ELF-1 (cell line): ENCODE measurements at places on chromosomes 16 and 17.
A peak's percentile ranks its signal among the peaks of the same experiment; 100 is the strongest.

DNA sequence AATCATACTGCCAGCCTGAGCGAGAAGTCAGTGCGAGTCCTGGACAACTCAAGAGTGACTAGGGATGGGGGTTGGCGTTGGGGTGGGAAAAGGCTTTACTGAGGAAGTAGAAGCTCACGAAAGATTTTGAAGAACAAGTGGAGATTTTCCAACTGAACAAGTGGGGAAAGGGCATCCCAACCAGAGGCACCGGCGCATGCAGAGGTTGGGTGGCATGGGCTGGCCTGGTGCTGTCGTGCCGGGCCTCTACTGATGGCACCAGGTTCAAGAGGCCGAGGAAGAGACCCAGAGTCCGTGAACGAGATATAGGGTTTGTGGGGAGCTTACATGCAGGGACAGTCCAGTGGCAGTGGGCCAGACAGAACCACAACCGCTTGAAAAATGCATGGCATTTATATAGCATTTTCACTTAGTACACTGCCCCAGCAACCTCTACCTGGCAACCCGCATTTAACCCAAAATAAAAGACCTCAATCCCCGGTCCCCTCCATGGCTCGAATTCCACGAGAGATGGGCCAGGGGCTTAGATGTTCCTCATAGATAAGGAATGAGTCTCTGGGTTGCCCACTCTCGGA, 7.7 kb upstream of the ITGA3 start:
- DNase-seq = no peak

GRCh38 chr16:54359081-54359480, 72.5 kb upstream of the IRX3 start:
- peak; percentile 48 for DNase-seq

DNA sequence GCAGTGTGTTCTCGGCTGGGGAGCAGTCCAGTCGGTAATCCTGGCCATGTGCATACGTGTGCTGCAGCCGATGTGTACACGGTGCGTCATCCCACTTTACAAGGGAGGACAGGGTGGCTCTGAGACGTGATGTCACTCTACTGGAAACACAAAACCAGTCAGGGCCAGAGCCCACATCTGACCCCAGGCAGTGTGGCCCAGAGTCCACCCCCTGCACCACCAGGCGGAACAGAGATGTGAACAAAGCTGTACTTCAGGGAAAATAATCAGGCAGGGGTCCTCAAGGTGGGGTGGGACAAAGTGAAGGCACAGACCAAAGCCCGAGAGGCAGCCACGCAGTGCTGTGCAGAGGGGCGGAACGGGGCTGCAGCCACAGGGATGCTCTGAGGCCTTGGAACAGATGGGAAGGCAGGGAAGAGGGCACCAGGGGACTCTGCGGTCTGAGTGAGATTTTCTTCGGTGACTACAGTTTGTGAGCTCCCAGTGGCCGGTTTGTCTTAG, 181.5 kb downstream of the ZNF423 start:
- DNase-seq = no peak

DNA sequence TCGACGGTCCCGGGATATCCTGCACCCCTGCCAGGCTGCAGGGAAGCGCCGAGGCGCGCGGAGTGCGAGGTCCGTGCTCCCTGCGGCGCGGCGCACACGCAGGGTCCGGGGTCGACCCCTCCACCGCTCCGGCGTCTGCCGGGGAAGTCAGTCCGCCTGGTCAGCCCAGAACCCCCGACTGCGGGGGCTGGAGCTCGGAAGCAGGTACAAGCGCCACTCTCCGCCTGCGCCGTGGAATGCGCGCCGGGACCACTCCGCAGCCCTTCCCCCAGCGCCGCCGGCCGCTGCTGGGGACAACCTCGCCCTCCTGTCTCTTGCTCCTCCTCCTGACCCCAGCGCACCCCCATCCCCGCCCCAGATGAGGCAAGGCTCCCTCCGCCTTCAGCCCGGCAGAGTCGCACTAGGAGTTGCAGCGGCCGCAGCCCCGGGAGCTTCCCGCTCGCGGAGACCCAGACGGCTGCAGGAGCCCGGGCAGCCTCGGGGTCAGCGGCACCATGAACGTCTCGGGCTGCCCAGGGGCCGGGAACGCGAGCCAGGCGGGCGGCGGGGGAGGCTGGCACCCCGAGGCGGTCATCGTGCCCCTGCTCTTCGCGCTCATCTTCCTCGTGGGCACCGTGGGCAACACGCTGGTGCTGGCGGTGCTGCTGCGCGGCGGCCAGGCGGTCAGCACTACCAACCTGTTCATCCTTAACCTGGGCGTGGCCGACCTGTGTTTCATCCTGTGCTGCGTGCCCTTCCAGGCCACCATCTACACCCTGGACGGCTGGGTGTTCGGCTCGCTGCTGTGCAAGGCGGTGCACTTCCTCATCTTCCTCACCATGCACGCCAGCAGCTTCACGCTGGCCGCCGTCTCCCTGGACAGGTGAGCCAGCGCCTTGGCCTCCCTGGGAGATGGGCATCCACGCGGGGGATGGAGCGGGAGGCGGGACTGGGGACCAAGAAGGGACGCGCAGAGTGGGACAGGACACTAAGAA, at the start of gene GALR2:
GALR2 (plus strand) TSS at position 392 of the 974 bp plus-strand sequence; CDS start at position 495, 103 bp downstream.
- peak; percentile 25 for DNase-seq

GRCh38 chr17:5793899-5794298, 209.6 kb upstream of the NLRP1 start:
- peak; percentile 74 for DNase-seq

DNA sequence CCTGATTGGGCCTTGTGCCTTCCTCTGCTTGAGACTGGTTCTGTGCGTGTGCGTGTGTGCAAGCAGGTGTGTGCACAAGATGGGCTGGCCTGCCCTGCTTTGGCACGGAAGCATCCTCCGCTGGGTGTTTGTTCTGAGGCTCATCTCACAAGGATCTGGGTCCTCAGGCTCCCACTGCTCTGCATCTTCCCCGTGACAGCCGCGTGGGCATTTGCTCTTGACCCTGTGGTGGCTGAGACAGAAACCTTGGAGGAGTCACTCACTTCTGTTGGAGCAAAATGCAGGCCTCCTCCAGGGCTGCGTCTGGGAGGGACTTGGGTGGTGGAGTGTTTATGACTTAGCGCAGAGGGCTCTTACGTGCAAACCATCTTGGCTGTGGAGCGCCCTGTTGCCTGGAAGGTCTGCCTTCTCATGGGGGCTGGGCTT, 119.2 kb downstream of the RPTOR start:
- peak; percentile 23 for DNase-seq

DNA sequence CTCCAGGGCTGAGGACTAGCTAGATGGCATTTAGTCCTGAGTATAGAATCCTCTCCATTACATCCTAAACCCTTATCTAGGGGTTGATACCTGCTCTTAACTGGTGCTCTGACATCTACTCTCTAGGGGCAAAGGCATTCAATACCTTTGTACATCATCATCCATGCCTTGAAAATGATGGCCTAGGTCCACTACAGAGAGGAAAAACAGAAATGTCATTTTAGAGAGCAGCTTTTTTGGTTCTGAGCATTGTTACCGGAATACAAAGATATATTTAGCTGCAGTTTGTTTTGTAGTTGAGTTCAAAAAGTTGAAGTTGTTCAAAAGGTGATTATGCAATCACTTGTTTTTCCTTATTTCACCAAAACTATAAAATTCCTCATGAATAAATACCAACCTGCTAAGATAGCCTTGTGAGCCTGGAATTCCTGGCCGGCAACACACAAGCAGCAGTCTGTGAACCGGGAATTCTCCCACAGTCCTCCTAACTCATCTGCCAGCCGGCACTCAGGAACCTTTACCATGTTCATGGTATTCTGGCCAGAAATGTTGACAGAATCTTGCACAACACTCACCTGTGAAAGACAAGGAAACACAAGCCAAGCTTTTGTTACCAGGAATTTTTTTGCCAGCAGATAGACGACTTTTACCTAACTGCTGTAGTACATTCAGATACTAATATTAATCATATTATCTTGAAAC, 35.4 kb downstream of the NXPH3 start:
- no peak for DNase-seq
